ENCODE measurements at places on chromosomes 11 and 22.

DNA sequence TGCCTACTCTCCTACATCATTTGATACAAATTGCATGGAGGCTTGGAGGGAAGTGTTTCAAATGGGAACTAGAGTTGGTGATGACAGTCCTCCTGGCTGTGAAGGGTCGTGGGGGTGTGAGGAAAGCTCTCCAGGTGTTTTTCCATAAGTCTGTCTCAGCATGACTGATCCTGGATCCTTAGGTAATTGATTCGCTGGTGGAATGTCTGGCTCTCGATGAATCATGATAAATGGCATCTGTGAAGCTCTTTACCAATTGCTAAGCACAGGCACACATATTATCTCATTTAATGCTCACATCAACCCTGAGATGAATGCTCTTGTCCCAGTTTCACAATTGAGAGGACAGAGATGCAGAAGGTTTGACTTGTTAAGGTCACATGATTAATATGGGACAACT is 107.5 kb downstream of the PKNOX2 start:
- DNase-seq = no peak

- DNase-seq = no peak
These were observed 16.2 kb downstream of the PIWIL4 start for GRCh38 chr11:94583213-94583865.

- DNase-seq = no peak
These were observed 1.2 kb upstream of the P2RY6 start for GRCh38 chr11:73270855-73271477.

- no peak for DNase-seq
These were observed 19.8 kb downstream of the NECTIN1 start for GRCh38 chr11:119709171-119709570.

GRCh38 chr11:58289266-58289665 is 21.2 kb upstream of the OR10W1 start:
- no peak for DNase-seq
